Hippocampal formation (tissue), 2 donors: ENCODE measurements at places on chromosomes 5 and 9.
A peak's percentile ranks its signal among the peaks of the same experiment; 100 is the strongest.

DNA sequence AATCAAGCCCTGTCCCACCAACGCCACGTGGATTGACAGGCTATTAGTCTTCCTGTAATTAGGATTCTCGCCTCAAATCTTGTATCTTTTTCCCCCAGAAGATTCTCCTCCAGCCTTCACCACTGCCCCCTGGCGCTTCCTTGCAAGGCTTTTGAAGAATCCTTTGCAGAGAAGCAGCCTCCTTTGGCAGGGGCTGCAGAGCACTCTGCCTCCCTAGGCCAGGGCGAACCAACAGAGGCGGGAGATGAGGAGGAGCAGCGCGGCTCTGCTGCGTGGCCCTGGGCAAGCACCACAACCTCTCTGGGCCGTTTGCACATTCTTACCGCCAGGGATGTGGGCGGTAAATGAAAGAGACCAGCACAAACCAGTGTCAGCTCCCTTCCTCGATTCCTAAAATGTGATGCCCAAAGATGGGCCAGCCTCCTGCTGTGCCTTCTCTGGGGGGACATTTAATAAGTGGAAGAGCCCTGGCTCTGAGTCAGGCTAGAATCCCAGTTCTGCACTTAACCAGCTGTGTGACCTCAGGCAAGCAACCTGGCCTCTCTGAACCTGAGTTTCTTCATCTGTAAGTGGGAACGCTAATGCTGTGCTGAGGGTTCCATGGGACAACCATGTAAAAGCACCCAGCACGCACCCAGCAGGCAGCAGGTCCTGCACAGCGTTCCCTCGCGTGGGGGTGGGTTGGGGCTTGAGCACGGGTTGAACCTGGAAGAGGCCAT lies 128.6 kb downstream of the KCNIP1 start:
- no peak for DNase-seq

DNA sequence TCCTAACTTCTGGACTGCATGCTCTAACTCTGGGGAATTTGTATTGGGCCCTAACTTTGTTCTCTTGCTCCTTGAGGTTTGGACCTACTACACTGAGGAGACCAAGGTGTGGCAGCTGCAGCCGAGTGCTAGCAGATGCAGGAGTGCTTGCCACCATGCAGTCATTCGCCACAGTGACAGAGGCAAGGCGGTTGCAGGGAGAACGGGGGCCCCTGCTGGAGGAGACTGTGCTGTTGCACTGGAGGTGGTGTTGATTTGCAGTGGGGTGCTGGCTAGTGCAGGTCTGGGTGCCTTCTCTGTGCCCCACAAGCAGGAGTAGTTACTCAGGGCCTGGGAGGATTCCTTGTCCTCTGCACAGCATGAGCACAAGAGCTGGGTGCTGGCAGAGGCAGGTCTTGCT lies 22.4 kb upstream of the DIRAS2 start:
- no peak for DNase-seq

DNA sequence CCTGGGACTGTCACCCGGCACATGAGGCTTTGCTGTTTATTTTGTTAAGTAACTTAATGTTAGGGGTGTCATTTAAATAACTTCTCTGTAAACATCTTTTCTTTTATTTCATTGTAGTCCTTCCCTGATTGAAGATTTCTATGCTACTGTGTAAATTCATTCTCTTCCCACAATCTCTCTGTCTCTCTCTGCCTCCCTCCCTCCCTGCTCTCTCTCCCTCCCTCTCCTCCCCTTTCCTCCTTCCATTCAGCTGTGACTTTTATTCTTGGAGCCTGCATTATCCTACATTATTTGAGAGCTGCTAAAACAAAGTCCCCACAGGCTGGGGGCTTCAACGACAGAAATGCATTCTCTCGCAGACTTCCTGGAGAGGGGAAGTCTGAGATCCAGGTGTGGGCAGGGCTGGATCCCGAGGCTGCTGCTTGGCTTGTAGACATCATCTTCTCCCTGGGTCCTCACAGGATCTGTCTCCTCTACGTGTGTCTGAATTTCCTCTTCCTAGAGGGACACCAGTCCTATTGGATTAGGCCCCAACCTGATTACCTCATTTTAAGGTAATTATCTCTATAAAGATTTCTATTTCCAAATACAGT lies 18.4 kb downstream of the UBE2QL1 start:
- no peak for DNase-seq

GRCh38 chr5:80686757-80687156 lies 32.0 kb upstream of the DHFR start:
- peak; percentile 51 for DNase-seq

DNA sequence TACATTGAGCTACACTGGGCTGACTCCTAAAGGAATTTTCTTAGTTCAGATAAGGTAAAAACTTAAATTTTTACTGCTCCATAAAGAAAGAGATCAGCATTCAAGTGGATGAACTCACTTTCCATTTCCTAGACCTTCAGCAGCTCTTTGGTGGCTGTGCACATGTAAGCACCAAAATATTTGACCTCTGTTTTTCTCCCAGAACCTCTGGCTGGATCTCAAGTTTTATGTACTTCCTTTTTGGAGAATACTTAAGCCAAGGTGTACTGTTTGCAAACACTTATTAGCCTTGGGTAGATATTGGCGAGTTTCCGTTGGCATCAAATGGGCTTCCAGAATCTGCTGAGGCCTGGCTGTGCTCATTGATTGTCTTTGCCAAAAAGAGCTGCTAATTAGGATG lies 10.3 kb downstream of the TNC start:
- no peak for DNase-seq

GRCh38 chr9:93126825-93127368 lies 7.2 kb downstream of the NINJ1 start:
- DNase-seq, result no peak

DNA sequence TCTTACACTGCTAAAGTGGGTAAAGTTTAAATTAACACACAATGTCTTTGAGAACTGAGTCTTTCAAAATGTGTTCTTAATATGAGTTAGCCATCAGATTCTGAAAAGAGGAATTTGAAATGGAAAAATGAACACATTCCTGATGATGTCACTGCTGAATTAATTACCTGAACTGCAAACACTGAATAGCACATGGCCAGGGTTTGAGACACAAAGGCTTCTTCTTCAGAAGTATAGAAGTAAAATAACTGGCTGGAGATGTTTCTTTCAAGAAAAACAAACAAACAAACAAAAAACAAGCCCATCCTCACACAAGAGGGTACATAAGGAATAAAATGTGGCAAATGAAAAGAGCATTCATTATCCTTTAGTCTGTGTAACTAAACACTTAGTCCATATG lies 7.1 kb downstream of the GLIS3 start:
- DNase-seq, result no peak

DNA sequence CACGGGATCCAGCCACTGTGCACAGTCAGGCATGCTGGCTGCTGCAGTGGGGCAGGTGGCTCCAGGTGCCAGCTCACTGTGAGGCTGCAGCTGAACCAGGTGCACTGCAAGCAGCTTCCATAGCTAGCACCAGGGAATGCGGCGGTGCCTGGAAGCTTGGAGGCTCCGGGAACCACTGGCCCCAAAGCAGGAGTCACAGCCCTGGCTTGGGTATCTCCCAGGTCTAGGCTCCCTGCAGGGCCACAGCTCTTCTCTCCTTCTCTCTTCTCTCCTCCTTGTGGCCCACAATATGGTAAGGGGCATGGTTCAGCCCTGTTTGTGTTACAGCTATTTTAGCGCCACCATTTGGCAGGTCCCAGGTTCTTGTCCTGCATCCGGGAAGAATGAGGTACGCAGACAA lies 6.7 kb upstream of the MTMR12 start:
- DNase-seq, result no peak

DNA sequence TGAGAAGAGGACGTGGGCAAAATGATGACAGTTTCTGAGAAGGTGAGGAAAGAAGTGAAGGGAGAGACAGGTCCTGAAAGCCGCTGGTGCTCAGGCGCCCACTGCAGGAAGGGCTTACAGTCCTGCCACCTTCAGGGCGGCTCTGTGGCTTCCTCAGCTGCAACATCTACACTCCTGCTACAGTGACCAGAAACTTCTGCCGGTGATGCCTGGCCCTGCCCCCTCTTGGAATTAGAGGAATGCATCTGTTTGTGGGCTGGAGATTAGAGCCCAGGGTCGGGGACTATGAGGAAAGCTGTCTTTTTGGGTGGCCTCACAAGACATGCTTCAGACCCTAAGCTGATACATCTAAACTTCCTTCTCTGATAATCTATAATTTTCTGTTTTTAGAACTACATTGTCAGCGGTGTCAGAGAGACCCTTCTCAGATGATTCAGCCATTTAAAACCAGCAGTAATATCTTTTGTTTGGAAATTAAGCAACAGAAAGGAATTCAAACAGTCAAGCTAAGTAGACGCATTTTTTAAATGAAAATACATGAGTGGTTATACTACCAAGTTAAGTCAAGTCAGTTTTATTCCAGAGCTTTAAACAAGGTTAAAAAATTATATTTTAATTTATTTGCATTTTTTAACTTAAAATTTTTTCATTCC lies 30.4 kb downstream of the PRDM6 start:
- no peak for DNase-seq

DNA sequence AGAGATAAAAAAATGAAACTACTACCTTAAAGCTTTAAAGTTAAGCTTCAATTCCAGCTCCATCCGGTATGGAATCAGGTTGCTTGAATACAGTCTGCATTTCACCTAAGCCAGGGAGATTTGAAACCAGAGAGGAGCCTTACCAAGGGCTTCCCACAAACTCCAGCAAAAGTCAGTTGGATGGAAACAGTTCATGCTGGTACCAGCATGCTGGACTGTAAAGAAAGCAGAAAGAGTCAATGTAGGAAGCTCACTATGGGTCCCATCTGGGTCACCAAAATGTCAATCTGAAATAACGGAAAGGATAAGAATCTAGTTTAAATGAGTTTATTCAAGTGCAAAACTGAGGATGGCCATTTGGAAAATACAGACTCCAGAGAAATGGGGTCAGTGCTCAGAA lies 65.3 kb downstream of the CDO1 start:
- DNase-seq, result no peak

DNA sequence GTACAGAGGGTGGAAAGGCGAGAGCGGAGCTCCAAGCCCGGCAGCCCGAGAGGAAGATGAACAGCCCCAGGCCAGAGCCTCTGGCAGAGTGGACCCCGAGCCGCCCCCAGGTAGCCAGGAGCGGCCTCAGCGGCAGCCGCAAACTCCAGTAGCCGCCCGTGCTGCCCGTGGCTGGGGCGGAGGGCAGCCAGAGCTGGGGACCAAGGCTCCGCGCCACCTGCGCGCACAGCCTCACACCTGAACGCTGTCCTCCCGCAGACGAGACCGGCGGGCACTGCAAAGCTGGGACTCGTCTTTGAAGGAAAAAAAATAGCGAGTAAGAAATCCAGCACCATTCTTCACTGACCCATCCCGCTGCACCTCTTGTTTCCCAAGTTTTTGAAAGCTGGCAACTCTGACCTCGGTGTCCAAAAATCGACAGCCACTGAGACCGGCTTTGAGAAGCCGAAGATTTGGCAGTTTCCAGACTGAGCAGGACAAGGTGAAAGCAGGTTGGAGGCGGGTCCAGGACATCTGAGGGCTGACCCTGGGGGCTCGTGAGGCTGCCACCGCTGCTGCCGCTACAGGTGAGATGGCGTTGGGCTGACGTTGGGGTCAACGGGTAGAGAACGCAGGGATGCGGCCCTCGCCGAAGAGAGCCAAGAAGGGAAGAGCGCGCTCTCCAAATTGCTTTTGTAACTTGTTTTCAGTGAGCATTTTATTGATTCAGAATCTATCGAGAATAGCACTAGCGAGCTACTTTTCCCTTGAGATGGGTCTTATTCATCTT lies at the start of gene PTGER4:
PTGER4 (plus strand) TSS at position 3 of the 769 bp plus-strand sequence. CDS start 1,079 bp downstream, outside the sequence.
- DNase-seq, result no peak

GRCh38 chr9:134360897-134361296 lies 34.6 kb downstream of the RXRA start:
- DNase-seq, result no peak

GRCh38 chr9:18910435-18910834 lies 122.6 kb downstream of the SAXO1 start:
- no peak for DNase-seq

DNA sequence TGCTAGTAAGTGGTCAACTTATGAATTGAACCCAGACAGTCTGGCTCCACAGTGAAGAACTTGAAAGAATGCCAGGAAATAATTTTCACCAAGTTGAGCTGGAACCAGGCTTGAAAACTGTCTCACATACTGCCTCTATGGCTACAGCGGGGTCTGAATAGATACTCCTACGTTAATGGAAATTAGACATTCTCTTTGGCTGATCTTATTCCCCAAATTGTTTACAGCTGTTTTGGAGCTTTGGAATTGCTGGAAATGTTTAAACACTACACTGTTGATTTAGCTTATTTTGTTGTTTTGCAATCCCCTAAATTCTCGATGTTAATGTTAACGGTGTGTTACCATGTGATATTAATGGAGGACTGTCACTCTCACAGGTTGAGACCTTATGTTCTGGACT lies 146.4 kb downstream of the FBXL7 start:
- DNase-seq, result no peak

- DNase-seq, result no peak
Observed at GRCh38 chr5:159405611-159406031, 75.3 kb upstream of the IL12B start.

DNA sequence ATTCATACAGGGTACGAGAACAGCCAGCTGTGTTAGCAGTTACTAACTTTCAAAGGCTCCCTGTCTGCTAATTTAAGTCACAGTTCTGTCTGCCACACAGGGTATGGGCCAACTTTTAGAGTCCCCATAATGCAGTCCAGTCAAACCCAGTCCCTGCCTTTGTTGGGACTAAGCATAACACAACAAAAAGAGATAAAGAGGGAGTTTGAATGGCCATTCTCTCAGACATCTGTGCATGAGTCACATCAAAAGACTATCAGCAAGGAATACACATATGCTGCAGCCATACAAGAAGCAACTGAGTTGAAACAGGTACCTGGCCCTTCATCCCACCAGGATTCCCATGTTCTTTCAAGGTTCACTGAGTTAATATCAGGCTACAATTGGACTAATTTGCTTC lies 744.5 kb upstream of the C9orf72 start:
- peak; percentile 8 for DNase-seq

GRCh38 chr9:81680506-81680905 lies 8.8 kb downstream of the TLE1 start:
- DNase-seq, result no peak

- no peak for DNase-seq
Observed at GRCh38 chr5:81750308-81751008, 439 bp downstream of the SSBP2 start.

DNA sequence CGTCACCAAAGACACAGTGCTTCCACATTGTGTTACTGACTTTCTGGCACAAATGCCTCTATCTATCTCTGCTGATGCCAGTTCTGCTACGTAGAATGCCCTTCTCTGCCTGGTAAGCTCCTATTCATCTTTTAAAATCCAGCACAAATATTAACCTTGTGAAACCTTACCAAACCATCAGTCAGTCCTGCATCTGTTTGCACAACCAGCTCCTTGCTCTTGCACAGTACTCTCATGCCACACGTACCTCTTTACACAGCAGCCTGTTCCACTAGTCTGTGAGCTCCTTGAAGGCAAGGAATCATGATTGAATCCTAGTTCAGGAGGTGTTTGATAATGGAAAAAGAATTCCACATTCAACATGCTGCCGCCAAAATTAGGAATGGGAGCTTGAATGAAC lies 56.3 kb downstream of the TEX10 start:
- DNase-seq, result no peak

DNA sequence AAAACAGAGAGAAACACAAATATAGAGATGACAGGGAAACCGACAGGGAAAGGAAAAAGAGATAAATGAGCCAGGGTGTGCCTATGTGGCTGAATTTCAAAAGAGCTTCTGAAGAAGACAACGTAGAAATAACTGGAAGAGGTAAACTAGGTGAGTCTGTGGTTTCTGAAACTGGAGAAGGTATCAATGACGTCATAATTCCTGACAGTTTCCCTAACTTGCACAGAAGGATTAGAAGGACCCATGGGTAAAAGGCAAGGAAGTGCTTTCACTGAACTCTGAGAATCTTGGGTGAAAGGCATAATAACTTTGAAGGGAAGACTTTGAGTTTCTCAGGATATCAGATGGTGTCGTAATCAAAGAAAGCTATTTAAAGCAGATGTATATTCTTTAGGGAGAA lies 790.8 kb upstream of the NUDT12 start:
- no peak for DNase-seq
